NCI-H526 treated with DMSO at 0.1 percent for 48 hours (cell line): ENCODE measurements at places on chromosomes 6 and 20.
A peak's percentile ranks its signal among the peaks of the same experiment; 100 is the strongest.

- peak; percentile 66 for DNase-seq
Measured at GRCh38 chr6:149864578-149865535, 698 bp upstream of the LRP11 start.

- DNase-seq, result no peak
Measured at GRCh38 chr20:9503526-9504245, 10.7 kb upstream of the LAMP5 start.

- no peak for DNase-seq
Measured at GRCh38 chr6:6522709-6523108, 65.8 kb upstream of the LY86 start.

DNA sequence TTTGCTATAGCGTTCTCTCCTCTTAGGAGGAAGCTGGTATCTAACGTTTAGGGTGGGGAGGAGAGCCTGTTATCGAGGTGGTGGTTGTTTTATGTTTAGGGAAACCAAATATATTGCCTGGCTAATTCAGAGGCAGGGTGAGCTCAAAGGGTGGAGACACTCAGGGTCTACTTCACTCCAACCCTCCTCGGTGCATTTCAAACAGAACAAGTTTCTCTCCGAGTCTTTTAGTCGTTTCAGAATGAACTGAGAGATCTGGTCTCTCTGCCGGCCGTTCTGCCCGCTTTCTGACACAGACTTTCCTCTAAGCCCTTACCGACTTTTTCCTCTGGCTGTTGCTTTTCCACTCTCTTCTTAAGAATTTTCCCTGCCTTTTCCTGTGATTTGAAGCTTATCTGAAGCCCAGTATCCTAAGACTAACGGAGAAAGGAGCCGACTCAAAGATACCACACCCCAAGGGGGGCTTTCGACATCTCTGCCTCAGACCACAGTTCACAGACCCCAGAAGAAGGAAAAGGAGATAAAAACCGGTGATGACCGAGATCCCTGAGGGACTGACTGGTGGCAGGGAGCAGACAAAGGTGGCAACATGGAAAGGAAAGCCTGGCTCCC is 865 bp downstream of the STK38 start:
- DNase-seq, result peak; percentile 41

GRCh38 chr20:56676001-56676400 is 46.9 kb downstream of the TFAP2C start:
- no peak for DNase-seq
